ENCODE measurements at places on chromosomes 12 and 14.

- DNase-seq = no peak
These were observed 128.1 kb upstream of the AMIGO2 start for GRCh38 chr12:47207829-47208248.

DNA sequence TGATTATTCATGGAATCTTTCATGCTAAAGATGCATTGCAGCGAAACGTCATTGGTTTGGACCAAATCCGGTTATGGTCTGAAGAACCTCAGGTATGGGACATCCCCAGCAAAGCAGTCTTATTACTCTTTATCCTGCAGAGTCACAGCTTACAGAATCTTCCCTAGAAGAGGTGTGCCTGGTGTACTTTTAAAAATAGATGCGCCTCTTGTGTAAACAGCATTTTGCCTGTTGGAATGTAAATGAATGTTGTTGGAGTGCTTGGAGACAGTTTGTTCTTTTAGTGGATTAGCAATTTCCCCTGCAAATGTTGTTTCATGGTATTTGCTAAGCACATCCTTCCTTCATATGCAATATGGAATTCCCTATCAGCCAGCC lies 242.5 kb downstream of the ZFP36L1 start:
- no peak for DNase-seq

GRCh38 chr12:60216226-60216625 lies 620.4 kb downstream of the SLC16A7 start:
- DNase-seq = no peak

DNA sequence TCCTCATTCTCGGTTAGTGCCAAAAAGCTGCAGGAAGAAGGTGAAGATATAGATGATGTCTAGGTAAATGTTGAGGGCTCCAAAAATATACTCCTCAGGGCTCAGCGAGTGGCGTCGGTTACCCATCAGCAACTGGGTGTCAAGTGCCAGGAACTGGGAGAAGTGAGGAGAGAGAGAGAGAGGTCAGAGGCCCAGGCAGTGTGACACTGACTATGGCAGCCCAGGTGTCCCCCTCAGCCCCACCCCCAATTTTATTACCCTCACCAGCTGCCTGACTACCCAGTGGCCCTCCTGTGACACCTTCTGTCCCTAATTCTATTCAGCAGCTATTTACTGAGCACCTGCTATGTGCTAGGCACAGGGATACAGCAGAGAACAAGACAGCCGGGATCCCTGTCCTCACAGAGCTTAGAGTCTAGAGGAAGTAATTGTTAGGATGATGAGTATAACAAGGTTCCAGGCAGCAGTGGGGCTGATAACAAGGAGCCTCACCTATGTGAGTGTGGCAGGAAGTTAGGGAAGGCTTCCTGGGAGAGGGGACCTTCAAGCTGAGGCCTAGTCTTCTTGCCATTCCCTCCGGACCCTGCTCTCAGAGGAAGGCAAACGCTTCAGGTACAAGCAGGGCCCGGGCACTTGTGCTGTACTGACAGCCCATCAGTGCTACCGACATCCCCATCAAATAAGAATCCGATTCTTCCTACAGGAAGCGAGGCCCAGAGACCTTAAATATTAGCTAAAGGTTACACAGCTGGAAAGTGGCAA lies 27.8 kb upstream of the BCDIN3D start:
- DNase-seq = no peak

DNA sequence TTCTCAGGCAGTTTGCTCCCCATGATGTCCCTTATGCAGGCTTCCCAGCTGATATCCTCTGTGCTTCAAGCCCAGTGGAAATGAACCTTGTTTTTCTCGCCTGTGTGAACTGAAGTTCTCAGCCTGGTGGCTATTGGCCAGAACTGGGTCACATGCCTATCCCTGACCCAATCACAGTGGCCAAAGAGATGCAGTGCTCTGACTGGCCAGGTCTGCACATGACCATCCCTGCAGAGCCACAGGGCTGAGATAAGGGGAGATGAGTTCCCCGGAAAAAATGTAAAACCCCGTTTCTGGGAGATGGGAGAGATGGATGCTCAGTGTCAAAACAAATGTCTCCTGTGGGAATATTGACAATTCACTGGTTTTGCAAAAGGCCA lies 34.7 kb upstream of the FZD10 start:
- DNase-seq = no peak

DNA sequence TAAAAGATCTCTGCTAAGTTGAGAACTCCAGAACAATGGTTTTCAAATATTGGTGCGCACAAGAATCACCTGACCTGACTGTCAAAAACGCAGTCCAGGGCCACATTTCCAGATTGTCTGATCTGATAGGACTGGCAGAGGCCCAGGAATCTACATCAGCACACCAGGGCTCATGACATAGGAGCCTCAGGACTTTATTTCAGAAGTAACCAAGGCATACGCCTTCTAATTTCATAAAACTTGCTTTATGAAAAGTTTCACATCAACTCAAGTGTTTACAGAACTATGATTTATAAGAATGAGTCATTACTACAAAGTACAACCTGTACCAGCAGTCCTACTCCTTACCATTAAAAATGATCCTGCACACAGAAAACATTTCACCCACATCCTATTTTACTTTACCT lies 47.7 kb upstream of the PTPRO start:
- no peak for DNase-seq

DNA sequence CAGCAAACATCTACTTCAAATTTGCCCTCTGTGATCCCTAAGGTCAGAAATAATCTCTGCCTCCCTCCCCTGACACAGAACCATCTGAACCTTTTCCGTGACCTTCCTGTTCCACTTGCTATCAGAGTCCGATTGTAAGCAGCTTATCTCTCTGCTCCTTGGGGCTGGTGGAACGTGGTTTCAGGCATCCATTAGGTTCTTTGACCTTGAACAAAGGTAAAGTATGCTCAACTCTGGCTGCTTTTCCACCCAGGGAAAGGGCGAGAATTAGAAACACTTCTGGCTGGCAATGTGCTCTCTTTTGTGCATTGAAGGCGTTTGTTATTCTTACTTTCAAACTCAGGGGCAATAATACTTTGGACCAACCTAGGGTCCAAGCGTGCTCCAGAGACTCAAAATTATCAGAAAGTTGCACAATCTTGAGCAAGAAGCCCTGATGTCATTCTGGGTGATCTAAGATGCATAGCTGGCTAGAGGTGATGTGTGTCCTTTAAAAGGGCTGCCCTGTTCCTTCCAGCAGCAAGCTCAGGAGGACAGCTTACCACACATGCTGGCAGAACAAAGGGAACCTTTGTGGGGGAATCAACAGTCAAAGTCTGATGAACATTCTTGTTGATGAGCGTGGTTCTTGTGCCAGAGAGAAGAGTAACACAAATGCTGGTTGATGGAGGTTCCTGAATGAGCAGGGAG lies 29.8 kb downstream of the ADGRD1 start:
- DNase-seq = no peak

DNA sequence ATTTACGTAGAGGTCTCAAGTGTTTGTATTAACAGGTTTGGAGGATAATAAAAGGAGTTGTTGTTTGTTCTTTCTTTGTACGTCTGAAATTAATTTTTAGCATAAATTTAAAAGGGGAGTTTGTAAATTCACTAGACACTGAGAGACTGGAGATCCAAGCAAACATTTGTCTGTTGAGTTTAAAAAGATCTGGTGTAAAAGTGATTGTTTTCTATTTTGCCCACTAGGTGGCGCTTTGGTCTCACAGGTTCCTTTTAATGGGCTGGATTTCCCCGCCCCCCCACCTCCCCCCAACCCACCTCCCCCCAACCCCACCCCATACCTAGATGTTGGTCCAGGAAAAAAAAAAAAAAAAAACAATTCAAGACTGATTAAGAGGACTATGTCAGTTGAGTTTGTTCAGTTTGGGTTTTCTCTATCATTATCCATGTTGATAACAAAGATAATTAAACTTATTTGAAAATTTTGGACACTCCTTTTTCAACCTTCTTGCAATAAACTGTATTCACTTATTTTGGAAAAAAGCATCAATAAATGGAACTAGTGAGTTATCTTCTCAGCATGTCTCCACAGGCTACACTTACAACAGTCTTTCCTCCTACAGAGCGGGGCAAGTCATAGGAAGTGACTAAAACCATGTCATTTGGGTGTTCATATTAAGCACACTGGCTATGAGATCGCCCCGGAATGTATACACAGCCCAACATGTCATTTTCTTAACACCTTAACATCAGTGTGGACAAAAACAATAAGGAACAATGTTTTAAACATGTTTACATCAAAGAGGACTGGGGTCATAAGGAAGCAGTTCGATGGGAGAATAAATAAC lies 841.1 kb downstream of the NRXN3 start:
- DNase-seq = no peak

GRCh38 chr14:63952933-63953437 lies 100.2 kb downstream of the SYNE2 start:
- DNase-seq = no peak

- DNase-seq = no peak
These were observed 322.1 kb upstream of the RGS6 start for GRCh38 chr14:71610149-71610548.

DNA sequence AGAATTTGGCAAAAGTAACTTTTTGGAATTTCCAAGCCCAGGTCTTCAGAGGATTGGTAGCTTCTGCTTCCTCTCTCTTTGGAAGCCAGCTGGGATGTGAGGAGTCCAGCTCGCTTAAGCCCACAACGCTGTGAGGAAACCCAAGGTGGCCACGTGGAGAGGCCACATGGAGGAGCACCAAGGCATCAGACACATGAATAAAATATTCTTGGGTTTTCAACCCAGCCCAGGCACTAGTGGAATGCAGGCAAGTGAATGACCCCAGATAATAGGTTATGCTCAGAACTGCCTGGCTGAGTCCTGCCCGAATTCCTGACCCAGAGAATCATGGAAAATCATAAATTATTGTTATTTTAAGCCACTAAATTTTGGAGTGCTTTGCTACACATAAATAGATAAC lies 119.7 kb upstream of the PARP11 start:
- no peak for DNase-seq

DNA sequence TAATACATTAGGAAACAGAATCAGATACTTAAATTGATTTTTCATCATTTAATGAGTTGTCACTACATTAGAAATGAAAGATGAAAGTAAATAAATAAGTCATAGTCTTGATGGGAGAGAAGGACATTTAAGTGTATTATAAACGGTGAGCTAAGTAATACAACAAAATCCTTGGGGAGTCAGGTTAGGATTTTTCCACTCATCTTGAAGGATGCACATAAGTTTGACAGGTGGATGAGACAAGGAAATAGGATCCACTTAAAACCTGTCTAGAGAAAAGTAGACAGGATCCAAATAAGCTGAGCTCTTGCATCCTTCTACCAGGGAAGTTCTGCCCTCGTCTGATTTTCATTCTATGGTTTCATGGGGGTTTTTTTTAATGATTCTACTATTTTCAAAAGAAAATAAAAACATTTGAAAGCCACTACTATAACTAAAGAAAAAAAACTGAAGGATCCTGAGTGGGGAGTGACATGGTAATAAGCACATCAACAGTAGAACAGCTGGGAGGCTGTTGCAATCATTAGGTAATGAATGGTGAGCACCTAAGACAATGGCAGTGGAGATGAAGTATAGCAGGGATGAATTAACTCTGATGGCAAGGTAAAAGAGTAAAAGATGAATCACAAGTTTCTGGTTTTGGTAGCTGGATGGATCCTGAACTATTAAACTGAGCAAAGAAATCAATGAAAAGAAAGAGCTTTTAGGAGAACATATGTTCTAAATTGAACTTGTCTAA lies 17.0 kb downstream of the CEP128 start:
- no peak for DNase-seq

DNA sequence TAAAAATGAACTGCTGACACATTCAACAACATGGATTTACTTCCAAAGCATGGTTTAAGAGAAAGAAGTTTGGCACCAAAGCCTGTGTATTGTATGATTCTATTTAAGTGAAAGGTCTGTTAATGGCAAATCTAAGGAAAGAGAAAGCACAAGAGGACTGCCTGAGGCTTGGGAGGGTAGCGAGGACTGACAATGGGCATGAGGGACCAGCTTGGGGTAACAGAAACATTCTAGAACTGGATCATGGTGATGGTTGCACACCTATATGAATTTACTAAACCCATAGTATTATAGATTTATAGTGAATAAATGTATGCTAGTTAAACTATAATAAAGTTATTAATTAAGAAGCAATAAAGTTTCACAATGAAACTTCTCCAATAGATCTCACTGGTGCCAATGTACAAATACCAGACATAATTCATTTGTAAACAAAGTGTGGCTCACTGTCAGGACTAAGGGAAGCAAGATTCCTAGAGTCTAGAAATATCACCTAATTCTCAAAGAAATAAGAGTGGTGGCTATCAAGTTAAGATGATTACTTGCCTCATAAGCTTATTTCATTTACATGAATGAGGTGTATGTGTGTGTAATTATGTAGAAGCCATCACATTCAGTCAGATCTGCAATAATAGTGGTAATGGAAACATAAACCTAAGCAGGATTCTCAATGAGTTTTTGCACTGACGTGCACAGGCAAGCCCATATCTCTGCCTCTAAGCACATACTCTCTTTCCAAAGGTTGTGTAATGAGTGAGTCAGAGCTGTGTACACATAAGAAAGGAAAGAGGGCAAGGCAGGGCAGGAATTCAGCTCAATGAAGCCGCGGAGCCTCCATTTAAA lies 353.4 kb downstream of the KCNH5 start:
- no peak for DNase-seq

DNA sequence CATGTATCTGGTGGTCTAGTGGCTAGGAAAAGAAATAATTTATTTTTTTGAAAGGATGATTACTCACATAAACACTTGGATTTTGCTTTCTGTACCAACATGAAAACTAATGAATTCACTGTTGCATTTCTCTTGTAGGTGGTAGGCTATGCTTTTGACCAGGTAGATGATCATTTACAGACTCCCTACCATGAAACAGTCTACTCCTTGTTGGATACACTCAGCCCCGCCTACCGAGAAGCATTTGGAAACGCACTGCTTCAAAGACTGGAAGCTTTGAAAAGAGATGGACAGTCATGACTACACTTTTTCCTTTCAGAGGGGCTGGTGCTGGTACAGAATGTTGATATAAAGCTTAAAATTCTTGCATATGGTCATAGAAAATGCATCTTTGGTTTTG lies 6.5 kb upstream of the AK7 start:
- DNase-seq = no peak

GRCh38 chr12:50659690-50660424 lies 104.0 kb upstream of the ATF1 start:
- DNase-seq = no peak

DNA sequence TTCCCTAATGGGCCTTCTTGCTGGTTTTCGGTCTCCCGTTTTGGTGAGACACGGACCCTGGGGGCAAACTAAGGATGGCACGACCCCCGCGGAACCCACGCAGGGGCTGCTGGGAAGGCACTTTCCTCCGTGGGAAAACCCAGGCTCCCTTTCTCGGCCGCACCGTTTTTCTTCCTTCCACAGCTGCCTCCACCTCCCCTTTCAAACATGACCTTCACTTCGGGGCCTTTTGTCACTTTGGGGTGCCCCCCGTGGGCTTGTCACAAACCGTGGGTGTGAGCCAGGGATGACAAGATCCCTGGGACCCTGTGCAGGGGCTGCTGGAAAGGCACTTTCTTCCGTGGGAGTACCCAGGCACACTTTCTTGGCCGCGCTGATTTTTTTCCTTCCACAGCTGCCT lies 268.7 kb downstream of the ALG10 start:
- DNase-seq = no peak

Data from CD4-positive, alpha-beta T cell treated with Interferon gamma for 1 hour (primary cell).